ENCODE measurements at places on chromosomes 2 and 18.

DNA sequence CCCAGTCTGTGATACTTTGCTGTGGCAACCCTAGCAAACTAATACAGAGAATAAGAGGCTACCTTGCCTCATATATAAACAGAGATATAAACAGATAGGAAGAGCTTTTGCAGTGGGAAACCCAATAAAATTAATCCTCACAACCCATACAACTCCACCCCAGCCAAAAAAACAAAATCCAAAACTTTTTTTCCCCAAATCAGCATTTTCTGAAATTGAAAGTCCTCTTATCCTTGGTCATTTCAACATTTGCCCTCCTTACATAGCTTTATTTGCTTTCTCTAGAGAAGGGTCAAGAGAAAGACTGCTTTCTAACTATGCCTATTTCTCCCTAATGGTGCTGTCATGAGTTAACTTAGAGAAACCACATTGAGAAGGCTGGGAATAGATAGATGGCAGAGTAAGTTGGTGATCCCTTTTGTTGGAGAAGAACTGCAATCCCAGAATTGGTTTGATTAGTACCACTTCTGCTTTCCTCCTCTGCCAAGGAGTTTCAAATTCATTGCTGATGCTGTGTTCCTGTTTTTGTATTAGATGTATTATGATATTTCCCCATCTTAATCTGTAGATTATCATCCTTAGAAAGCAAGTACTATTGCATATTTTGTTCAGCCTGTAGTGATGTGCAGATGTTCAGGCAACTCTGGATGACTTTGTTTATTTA is 76.5 kb upstream of the B3GNT2 start:
- DNase-seq: no peak

DNA sequence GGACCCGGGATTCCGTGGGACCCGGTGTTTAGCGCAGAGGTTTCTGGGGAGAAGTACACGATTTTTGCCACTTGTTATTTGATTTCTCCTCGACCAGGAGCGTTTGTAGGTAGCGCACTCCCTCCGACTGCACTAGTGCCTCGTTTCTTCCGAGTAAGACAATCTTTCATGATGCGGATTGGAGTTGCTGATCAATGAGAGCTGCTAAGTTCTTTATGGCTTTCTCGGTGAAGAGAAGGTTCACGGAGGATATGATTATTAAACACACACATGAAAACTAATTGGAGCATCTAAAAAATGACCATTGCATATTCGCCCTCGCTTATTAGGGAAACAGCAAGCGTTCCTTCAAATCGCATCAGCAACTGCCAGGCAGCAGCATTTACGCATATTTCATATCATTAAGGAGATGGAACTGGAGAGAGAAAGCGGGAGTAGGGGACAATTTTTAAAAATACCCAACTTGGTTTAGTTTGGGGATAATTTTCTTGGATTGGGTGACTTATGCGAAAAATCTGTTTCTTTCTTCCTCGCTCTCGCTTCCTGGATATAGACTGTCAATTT is 616 bp downstream of the EML6 start:
- DNase-seq: no peak

DNA sequence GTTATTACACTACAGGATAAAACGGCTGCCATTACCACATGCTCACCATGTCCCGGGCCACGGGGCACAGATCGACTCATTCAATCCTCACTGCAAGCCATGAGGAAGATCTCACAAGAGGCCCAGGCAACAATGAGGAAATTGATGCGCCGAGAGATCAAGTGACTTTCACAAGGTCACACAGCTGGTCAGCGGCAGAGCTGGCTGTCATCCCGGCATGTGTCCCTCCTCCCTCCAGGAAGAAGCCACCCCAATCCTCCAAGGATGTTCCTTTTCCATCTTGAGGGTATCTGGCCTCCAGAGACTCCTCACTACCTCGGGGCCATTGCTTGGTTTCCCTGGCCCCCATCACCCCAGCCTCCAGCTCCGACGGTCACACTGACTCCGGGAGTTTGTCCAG is 65.3 kb upstream of the GLI2 start:
- no peak for DNase-seq

DNA sequence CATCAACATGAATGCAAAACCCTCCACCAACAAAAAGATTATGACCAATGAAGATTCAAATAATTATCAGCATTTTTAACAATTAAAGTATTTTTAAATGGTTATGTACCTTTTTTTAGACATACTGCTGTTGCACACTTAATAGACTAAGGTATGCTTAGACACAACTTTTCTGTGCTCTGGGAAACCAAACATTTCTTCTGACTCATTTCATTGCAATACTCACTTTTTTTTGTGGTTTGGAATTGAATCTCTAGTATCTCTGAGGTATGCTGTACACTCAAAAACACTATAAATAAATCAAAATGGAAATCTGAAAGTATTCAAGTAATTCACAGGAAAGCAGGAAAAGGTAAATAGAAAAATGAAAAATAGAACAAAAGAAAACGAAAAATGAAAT is 247.9 kb upstream of the POU3F3 start:
- no peak for DNase-seq

DNA sequence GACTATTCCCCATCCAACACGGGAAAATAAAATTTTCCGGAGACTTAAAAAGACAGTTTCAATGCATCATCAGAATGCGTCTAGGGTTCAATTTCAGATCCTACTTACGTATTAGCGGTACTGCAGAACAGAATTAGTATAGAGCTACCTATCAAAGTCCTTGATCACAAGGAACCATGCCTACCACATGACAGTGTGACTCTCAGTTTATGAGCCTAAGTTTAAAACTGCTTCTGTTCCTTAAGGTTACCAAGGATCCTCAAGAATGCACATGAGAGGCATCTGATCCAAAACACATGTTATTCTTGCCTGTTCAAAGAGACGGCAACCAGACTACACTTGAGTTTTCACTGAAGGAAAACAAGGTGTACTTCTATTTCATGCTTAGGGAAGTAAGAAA is 369.7 kb downstream of the EPHA4 start:
- no peak for DNase-seq

- DNase-seq: no peak
Observed at GRCh38 chr2:14843507-14844204, 211.1 kb downstream of the LRATD1 start.
